ENCODE measurements at places on chromosomes 12 and 14. TPM values are rescaled to one million over a fixed set of nuclear protein-coding genes. Genes with fewer than 3 reads are reported as not detected.

Gene RNASE1
- total RNA-seq = not detected

Gene KLHDC1
- total RNA-seq = 5.0 TPM

Gene CABP1
- total RNA-seq = not detected

Gene AKAP5
- 0.89 TPM for total RNA-seq

GRCh38 chr12:49098035-49098451, 3.4 kb upstream of the DHH start:
- H3K36me3 ChIP-seq = peaks cover 14% of the 10 kb centered on the region
- peak; percentile 50 for DNase-seq
- H3K4me3 ChIP-seq = no peak overlapping the region
- no peak overlapping the region for H3K27ac ChIP-seq
- peaks cover 18% of the 10 kb centered on the region for H3K27me3 ChIP-seq
- 0 out of 2 replicates have a peak, but pooled peaks cover 4% of the 10 kb centered on the region for H3K4me1 ChIP-seq

GRCh38 chr12:28905220-28905955, 243.7 kb upstream of the FAR2 start:
- peaks cover 19% of the 10 kb centered on the region for H3K4me1 ChIP-seq
- H3K27me3 ChIP-seq = no peaks in the 10 kb centered on the region
- peak; percentile 11 for DNase-seq

GRCh38 chr12:83181074-83181473, 494.4 kb downstream of the TMTC2 start:
- H3K36me3 ChIP-seq = no peaks in the 10 kb centered on the region
- no peak overlapping the region for H3K4me3 ChIP-seq
- no peak for DNase-seq
- H3K27ac ChIP-seq = no peak overlapping the region
- no peaks in the 10 kb centered on the region for H3K4me1 ChIP-seq
- no peaks in the 10 kb centered on the region for H3K27me3 ChIP-seq

DNA sequence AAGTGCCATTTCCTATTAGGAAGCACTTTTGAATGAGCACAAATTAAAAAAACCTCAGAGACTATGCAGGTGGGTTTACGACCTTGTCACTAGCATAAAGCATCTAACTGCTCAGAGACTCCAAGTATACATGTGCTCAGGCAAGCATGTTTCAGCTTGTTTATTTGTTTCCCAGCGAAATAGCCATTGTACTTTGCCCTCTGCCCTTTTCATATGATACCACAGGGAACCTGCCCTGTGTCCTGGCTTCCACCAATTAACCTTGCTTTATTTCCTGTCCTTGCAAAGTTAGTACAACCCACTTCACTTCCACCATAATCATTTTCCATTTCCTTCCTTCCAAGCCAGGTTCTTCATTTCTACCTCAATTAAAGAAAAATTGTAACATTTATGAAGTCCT, 194.9 kb downstream of the DUSP6 start:
- H3K4me3 ChIP-seq = no peak overlapping the region
- H3K27ac ChIP-seq = peak overlapping the region; percentile 87
- no peaks in the 10 kb centered on the region for H3K27me3 ChIP-seq
- H3K4me1 ChIP-seq = peaks cover 72% of the 10 kb centered on the region

- DNase-seq = peak; percentile 56
- no peaks in the 10 kb centered on the region for H3K36me3 ChIP-seq
- H3K27me3 ChIP-seq = no peaks in the 10 kb centered on the region
- H3K27ac ChIP-seq = peak overlapping the region; percentile 15
Measured at GRCh38 chr14:59246566-59246965, 58.1 kb downstream of the DAAM1 start.

DNA sequence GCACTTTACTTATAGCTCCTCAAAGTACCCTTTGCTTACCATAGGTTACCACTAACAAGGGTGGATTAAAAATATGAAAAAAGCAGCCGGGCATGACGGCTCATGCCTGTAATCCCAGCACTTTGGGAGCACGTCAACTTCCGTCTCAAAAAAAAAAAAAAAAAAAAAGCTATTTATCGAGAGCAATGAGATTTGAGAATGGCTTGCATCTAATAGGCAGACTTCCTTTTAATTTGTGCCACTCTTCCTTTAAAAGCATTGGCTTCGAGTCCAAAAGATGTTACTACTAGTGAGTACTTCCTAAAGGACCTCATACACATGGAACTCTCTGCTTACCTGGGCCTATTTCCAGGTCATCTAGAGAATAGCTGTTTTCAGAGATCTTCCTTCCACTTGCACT, 38.5 kb upstream of the CERS5 start:
- peaks cover 45% of the 10 kb centered on the region for H3K4me1 ChIP-seq
- no peak overlapping the region for H3K27ac ChIP-seq
- H3K27me3 ChIP-seq = no peaks in the 10 kb centered on the region
- no peak overlapping the region for H3K4me3 ChIP-seq

GRCh38 chr14:23528555-23528954, 23.0 kb downstream of the ZFHX2 start:
- no peak overlapping the region for H3K4me3 ChIP-seq
- H3K36me3 ChIP-seq = no peaks in the 10 kb centered on the region
- H3K4me1 ChIP-seq = no peaks in the 10 kb centered on the region

GRCh38 chr12:128033473-128033872, 233.5 kb upstream of the TMEM132C start:
- no peak overlapping the region for H3K4me3 ChIP-seq
- H3K36me3 ChIP-seq = no peaks in the 10 kb centered on the region
- H3K27ac ChIP-seq = no peak overlapping the region
- DNase-seq = no peak
